ENCODE measurements at places on chromosomes 13 and 19.

GRCh38 chr13:49063497-49063896, 87.8 kb downstream of the FNDC3A start:
- DNase-seq: no peak

DNA sequence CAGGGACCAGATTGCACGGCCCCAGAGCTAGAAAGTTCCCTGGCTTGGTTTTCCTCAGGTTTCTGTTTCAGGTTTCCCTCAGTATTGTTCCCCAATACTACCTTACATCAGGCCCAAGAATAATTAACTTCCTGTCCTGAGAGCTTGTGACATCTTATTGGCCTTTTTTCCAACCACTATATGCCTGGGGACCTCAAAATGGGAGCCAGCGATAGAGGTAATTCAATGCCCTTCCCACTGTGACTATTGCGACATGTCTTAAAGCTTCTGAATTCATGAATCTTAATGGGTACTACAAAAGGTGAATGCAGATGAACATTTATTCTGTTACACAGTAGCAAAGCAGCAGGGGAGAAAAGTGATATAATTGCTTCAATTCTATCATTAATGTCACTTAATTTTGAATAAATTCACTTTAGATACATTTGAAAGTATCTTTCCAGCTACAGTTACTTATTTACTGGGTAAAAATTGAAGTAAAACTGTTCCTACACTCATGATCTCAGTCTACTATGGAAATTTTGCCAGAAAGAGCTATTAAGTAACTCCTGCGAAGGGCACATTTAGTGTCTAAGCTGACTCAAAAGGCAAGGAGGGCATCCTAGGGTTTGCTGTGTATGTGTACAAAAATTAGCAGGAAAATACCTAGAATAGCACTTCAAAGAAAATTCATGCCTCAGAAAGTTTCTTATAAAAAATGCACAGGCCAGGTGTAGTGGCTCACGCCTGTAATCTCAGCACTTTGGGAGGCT, 4.1 kb downstream of the CRYL1 start:
- no peak for DNase-seq

DNA sequence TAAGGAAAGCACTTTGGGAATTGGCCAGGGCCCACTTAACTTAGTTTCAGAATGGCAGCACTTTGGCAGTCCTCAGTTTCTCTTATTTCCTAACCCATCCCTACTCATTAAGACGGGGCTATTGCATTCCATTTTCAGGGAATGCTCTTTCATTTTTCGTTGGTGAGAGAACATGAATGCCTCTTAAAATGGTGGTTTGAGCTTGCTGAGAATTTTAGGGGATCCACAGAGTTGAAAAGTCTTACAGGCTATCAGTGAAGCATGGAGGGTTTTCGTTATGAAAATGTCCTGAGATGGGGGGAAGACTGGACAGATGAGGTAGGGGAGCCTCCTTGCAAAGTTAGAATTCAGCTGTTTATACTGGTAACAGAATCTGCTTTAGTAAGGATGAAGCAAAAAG, 71.4 kb downstream of the LRCH1 start:
- no peak for DNase-seq

DNA sequence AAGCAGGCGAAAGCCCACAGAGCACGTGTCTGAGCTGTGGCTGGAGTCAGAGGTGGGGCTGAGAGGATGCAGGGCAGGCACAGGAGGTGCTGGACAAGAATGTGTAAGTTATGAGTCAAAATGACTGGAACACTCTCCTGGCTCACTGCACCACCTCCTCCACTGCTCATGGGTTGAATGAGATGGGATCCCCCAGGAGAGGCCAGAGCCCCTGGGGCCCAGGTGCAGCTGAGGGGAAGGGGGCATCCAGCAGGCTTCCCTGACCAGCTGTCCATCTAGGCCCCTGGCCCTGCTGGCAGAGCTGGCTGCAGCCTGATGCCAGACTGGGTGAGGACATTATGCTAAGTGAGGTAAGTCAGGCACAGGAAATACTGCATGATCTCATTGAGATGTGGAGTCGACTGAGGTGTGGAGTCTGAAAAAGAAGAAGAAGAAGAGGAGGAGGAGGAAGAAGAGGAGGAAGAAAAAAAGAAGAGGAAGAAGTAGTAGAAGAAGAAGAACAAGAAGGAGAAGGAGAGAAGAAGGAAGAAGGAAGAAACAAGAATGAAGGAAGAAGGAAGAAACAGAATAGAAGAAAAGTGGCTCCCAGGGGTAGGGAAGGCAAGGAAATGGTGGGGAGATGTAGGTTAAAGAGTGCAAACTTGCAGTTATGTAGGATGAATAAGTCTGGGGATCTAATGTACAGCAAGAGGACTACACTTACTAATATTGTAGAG, 747.4 kb downstream of the UQCRFS1 start:
- DNase-seq: no peak

DNA sequence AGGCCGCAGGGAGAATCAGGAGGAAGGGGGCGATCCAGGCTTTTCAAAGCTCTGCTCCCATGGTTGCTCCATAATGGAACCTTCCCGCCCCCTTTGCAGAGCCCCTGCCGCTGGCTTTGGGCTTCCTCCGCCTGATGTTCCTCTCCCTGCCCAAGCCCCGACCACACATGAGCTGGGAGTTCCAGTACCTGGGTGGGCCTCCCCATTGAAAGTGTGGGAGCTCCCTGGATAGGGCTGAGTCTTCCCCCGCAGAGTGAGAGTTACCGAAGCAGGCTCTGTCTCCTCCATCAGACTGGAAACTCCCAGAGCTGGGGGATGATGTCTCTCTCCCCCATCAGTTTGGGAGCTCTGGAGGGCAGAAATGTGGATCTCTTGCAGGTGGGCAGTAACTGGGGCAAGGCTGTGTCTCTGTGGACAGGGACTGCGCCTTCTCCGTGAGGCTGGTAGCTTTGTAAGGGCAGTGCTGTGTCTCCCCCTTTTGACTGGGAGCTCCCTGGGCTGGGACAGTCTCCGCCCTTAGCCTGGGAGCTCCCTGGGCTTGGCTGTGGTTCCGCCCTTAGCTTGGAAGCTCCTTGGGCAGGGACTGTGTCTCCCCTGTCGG, 722 bp downstream of the DCAF15 start:
- peak; percentile 74 for DNase-seq

DNA sequence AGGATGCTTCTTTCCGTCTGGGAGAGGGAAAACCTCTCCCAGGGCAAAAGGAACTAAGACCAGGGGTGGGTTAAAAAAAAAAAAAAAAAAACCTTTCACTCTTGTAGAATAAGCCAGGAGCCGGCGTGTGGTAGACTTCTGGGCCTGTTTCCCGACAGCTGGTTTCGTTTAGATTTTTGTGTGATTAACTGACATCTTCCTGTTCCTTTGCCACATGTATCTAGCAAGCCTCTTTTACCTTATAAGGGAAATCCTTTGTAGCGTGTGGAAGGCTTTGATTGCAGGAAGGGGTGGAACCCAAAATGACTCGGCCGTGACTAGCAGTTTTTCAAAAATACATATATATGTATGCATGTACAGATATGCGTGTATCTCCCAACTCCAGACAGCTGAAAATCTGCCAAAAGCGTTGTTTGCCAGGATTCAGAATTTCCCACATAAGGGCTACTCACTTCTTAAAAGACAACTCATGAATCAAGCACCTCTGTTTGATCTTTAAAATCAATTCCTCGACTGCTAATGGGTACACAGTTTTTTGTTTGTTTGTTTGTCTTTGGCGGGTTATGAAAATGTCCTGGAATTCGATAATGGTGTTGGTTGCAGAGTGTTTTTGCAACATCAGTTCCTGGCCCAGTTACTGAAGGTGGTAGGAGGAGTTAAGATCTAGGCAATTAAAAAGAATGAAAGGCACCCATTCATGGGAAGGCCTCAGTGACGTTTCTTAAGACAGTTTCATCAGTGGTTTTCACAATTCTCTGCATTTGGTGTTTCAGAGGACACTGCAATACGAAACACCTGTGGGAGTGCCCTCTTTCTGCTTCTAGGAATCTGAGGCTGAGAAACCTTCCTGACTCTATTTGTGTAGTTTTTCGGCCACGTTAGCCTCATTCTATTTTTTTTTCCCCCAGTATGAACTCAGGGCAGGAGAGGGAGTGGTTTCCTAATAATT, 2.7 kb downstream of the TPM4 start:
- DNase-seq: peak; percentile 84

DNA sequence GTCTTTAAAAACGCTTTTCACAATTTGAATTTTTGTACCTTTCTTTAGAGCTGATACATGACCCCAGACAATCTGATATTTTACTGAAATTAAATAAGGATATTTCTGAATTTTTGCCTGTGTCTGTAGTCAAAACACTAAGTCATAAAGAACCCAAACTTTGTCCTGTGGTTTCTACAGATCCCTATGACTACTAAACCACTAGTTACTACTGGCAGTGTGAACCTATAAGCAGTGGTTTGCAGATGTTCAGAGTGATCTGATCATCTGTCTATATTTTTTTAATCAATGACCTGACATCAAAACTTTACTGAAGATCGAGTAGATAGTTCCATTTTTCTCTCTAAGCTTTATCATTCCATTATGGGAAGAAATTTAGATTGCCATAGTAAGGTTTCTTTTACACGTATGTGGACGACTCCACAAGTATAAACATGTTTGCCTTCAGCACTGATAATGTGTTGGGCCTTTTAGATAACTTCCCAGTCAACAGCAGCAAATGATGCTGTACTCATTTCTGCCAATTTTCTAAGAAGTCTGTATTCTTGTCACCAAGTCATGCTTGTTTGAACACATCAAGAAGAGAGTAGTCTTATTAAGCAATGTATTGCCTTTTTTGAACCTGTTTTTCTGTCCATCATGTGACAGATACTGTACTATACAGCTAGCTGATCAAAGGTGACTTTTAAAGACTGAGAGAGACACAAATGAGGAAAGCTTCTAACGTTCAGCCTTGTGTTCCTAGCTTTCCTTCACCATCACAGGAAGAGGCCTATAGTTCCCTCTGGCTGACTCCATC, 21.8 kb downstream of the POLR1D start:
- no peak for DNase-seq

DNA sequence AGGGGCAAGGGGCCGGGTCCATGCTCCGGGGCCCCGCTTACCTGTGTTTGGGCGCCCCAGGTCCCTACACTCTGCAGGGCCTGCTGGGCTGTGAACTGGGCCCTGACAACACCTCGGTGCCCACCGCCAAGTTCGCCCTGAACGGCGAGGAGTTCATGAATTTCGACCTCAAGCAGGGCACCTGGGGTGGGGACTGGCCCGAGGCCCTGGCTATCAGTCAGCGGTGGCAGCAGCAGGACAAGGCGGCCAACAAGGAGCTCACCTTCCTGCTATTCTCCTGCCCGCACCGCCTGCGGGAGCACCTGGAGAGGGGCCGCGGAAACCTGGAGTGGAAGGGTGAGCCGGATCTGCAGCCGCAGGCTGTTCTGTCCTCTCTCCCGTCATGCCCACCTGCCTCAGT, 1.7 kb downstream of the FCGRT start:
- DNase-seq: no peak

- DNase-seq: no peak
Observed at GRCh38 chr13:113428871-113429607, 24.2 kb downstream of the ADPRHL1 start.

GRCh38 chr13:72186730-72187422, 319.9 kb upstream of the DACH1 start:
- no peak for DNase-seq

- no peak for DNase-seq
Observed at GRCh38 chr19:4295972-4296771, 6.0 kb downstream of the TMIGD2 start.

DNA sequence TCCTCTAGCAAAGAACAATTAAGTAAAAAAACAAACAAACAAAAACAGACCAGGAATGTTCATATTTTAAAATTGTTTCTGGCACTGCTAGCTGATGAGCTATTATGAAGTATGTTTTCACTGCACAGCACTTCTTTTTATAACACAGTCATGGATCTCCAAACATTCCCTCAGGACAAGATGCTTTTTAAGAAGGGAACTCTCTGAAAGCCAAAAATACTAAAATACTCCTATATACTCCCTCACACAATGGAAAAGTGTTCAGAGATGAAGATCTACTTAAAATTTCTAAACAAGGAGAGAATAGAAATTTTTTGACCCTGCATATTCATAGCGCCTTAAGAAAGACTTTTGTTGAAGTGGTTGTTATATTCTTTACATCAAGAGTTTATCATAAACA, 926.8 kb downstream of the DIAPH3 start:
- no peak for DNase-seq

DNA sequence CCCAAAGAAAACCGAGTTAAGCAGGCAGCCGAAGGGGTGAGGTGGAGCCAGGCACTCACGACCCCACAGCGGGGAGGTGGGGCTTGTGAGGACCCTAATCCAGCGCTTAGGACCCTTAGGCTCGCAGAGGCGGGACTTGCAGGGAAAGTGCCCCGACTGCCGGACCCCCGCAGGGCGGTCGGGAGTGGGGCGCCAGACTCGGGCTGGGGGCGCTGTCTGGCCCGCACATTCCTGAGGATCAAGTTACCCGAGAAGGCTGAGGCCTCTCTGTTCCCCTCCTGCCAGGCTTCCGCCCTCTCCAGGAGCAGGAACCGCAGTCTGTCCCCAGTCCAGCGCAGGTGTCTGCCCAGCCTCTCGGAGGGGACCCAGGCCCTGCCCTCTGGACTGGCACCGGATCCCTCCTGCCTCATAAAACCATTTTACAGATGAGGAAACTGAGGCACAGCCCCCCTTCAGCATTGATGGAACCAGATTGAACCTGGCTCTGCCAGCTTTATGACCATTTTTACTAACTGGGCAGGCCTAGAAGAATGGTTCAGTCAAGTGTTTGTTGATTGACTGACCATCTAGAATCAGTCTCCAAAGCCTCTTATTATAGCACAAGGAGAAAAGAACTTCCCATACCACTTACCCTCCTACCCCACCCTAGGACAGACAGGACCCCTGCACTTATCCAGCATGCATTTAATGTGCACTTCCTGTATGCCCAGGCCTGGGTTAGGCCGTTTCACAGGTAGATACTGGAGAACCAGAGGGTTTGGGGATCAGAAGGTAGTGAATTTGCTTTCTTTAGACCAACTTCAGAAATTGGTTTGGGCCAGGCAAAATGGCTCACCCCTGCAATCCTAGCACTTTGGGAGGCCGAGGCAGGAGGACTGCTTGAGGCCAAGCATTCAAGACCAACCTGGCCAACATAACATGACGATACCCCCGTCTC, 6.7 kb upstream of the JUND start:
- no peak for DNase-seq

DNA sequence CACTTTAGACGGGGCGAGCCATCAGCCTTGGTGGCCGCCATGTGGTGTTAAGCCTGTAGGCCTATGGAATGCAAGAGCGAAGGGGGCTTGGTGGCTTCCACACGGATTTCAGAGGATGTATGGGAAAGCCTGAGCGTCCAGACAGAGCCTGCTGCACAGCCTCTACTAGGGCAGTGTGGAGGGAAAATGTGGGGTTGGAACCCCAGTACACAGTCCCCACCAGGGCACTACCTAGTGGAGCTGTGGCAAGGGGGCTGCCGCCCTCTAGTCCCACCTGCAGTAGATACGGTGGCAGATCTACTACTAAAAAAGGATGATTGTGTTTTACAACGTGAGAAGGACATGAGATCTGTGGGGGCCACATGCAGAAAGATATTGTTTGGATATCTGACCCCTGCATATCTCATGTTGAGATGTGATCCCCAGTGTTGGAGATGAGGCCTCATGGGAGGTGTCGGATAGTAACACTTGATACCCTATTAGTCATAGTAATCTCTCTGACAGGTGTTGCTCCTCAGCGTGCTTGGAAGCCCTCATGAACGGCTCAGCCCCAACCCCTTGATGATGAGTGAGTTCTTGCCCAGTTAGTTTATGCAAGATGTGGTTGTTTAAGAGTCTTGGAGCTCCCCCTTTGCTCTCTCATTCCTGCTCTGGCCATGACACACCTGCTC, 45.6 kb downstream of the LHFPL6 start:
- no peak for DNase-seq

GRCh38 chr13:109516186-109516585, 270.2 kb downstream of the IRS2 start:
- no peak for DNase-seq

- no peak for DNase-seq
Observed at GRCh38 chr13:107847406-107847805, 367.9 kb downstream of the LIG4 start.
